ENCODE measurements at places on chromosomes 7 and 10.

GRCh38 chr7:148684289-148684830, 14.3 kb upstream of the CUL1 start:
- no peak for DNase-seq

GRCh38 chr7:3404501-3404900, 103.4 kb downstream of the SDK1 start:
- no peak for DNase-seq

GRCh38 chr7:55475855-55476803, 96.2 kb downstream of the VOPP1 start:
- DNase-seq = no peak

DNA sequence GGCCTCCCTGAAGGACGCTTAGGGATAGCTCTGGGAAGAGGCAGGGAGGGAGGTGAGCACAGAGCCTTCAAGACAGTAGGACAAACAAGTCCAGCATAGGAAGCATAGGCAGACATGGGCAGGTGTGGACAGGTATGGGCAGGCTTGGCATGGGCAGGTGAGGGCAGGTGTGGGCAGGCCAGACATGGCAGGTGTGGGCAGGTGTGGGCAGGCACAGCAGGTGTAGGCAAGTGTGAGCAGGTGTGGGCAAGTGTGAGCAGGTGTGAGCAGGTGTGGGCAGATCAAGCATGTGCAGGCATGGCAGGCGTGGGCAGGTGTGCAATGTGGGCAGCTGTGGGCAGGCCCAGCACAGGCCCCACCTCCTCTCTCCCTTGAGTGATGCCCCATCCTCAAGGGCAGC, 148.8 kb upstream of the ZMIZ1 start:
- DNase-seq = no peak

- no peak for DNase-seq
Measured at GRCh38 chr7:23594879-23595604, 2.1 kb upstream of the CCDC126 start.

- no peak for DNase-seq
Measured at GRCh38 chr10:123093489-123093888, 42.3 kb upstream of the HMX3 start.

GRCh38 chr7:51226063-51226755, 90.4 kb downstream of the COBL start:
- DNase-seq = no peak

DNA sequence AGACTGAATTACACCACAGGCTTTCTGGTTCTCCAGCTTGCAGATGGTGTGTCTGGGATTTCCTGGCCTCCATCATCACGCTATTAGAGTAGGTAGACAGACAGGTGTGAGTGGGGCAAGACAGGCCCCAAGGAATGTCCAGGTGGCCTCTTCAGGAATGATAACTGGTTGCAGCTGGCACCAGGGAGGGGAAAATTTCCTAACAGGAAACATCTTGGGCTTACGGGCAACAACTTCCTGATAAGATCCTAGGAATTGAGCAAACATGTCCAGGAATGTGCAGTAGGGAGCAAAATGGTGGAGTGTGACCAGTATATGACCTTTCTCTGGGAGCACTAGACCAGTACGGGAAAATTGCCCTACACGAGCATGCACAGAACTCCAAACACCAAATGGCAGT, 11.3 kb downstream of the XRCC2 start:
- DNase-seq = no peak

- DNase-seq = no peak
Measured at GRCh38 chr10:4506095-4506494, 319.9 kb upstream of the AKR1E2 start.

DNA sequence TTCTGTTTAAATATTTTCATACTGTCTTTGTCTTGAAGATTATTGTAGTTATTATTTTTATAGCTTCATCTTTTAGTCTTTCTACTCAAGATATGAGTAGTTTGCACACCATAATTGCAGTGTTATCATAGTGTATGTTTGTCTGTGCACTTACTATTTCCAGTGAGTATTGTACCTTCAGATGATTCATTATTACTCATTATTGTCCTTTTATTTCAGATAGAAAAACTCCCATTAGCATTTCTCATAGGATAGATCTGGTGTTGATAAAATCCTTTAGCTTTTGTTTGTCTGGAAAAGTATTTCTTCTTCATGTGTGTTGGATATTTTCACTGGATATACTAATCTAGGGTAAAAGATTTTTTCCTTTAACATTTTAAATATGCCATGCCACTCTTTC, 646.2 kb upstream of the GRM3 start:
- DNase-seq = no peak
